ENCODE measurements at places on chromosomes 2 and 18.
A peak's percentile ranks its signal among the peaks of the same experiment; 100 is the strongest.

DNA sequence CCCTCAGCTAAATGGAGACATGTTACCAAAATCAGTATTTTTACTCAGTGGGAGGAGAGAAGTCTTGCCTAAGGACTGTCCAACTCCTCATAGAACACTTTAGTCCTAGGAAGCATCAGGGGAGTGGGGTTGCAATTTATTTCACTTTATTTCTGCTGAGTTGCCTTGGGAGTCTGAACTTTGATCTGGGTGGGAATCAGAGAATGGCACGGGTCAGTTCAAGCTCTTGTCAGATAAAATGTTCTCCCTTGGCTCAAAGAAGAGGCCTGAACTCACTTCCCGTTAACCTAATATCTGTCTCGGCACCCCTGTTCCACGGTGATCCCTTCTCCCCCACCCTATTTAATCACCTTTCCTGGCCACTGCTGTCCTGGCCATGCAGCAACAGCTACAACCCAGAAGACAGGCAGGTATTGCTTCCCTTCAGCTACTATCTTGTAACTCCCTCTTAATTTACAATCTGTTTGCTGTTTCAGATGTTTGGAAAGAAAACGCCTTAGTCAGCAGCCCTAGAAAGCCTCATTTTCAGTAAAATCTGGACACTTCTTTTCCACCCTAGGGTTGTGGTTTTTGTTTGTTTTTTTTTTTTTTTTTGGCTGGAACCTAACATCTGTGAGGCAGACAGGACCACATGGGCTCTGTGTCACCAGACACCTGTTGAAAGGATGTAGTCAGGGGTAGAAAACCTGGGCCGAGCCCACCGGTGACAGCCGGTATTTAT, 52.5 kb downstream of the SERTAD2 start:
- no peak for DNase-seq

DNA sequence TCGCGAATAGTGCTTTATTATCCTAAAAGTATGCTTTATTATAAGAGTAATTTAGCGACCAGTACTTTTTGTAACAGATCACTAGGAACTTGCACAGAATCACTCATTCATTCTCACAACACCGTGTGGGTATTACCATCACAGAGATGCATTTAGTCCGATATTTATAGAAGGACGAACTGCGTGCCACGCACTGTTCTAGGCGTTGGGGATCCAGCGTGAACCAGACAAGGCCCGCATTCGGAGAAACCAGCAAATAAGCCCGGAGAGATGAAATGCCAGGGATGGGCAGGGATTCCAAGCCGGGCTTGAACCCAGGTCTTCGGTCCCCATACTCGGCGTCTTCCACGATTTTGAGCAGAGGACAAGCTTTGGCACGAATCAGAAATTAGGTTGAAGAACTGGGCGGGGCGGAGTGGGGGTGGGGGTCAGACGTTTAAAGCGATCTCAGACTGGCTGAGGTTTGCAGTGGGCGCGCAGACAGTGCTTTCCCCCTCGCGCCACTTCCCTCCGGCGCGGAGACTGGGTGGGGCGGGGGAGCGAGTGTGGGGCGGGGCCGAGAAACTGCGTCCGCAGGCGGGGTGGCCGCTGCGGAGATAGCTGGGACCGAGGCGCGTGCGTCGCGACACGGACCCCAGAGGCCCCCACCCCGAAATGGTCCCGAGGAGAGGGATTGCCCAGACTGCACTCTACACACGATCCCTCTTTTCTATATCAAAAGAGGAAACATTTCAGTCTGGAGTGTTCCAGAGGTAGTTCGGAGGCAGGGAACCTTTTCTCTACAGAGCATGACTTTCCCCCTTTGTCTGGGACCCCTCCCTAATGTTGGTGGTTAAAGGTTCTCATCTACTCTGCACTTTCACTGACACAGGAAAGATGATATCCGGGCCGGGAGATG, 1.1 kb upstream of the CXCR4 start:
- DNase-seq: peak; percentile 48

DNA sequence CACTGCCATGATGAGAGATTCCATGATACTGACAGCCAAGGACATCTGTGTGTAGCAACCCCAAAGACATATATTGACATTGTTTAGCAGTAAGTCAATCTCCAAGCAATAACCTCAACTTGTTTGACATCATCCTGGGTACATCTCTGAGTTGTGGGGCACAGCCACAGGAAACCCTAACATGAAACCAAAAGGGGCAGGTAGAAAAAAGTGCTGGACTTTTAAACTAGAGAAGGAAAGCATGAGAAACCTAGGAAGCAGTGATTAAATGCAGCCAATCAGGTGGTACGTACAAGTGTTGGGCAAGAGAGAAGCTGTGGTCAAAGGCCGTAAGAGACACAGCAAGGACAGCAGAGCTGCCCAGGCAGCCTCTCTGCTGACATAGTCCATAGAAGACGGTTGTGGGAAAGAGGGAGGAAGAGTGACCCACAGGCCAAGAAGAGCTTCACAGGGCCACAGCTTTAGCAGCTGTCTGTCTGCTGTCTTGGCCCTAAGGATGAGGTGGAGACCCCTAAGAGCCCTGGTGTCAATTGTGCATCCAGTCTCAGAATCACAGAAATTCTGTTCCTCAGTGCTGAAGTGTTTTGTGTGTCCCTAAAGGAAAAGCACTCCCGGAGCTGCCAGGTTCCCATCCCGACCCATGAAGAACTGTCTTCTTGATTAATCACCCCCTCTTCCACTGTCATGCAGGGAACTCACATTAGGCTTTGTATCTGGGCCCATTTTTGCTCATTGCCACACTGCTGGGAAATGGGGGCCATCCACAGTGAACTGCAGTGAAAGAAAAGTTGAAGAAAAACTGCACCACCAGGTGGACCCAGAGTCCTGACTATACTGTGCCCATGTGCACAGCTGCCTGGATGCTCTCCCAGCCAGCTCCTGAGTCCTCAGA, 25.4 kb upstream of the CHN1 start:
- DNase-seq: no peak

- DNase-seq: no peak
These were observed 15.4 kb downstream of the HK2 start for GRCh38 chr2:74849228-74849892.

- no peak for DNase-seq
These were observed 15.2 kb upstream of the AGFG1 start for GRCh38 chr2:227456772-227457171.

- no peak for DNase-seq
These were observed 33.7 kb downstream of the YES1 start for GRCh38 chr18:778194-778927.

DNA sequence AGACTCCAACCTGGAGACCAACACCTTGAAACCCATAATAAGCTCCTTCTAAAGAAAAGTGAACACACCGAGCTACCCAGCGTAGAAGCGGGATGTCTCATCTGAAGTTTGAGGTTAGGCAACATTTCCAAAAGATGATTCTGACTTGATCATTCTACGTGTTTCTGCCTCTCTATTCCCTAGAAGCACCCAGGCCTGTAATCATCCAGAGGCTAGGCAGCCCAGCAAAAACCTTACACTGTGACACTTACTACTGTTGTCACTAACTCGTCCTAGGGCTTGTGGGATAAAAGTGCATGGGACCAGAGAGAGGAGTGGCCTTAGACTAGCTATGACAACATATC, 1.4 kb downstream of the ZBTB14 start:
- no peak for DNase-seq

DNA sequence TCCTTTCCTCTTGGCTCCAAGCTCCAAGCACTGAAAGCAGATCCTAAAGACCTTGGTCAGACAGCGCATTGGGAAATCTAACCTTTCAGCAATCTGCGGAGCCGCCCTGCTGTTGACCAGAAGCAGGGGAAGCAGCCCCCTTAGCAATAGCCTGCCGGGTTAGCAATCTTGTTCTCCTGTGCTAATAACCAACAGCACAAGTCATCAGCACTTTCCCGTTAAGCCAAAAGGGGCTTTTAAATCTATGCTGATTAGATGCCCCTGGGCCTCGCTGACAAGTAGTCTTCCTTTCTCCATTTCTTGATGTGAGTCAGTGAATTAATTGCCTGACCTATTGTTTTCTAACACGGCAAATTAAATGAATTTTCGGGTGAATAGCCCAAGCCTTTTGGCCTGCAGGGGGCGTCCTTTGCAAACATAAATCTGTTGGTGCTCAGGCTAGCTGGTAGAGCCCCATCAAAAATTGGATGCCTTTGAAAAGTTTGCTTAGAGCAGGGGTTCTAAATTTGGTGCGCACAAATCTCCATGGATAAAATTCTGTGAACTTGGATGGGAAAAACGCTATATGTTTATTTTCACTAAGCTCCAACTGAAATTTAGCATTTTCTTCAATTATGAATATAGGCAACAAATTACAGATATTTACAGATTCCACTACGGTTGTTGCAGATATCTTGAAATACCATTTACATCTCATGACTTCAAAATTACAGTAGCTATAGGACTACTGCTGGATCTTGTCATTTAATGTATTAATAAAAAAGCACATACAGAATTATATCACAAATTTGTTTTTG, 24.6 kb downstream of the MAIP1 start:
- DNase-seq: peak; percentile 76

DNA sequence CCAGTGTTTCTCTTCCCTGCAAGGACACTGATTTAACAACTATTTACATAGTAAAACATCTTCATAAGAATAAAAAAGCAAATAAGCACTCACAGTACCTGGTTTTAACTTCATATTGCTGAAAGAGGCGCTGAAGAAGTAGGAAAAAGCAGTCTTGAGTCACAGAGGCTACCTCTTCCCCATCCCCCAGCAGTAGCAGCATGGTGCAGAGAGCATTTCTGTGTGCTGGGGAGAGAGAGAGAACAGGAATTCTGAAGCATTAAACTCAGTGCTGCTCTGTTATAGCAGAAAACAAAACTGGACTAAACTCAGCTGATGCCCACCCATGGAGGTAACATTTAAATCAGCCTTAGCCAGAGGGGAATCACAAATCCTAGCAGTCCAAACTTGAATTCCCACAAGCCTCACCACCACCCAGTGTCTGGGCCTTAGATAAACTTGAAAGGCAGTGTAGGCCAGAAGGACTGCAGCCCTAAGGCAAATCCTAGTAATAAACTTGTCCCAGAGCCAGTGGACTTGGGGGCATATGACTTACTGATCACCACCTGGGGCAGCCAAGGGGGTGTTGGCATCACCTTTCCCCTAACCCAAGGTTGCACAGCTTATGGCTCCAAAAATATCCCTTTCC, 321.8 kb upstream of the CWC22 start:
- no peak for DNase-seq

DNA sequence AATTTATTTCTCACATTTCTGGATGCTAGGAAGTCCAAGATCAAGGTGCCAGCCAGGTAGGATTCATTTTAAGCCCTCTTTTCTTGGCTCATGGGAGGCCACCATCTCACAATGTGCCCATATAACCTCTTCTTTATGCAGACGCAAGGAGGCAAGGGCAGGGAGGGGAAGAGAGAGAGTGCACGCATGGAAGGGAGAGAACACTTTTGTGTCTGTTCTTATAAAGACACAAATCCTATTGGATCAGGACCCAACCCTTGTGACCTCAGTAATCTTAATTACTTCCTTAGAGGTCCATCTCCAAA, 32.5 kb downstream of the CMPK2 start:
- DNase-seq: no peak

- no peak for DNase-seq
These were observed 71.7 kb downstream of the GALNT14 start for GRCh38 chr2:31066551-31066950.

- no peak for DNase-seq
These were observed 34.7 kb downstream of the TRABD2A start for GRCh38 chr2:84846041-84846663.

DNA sequence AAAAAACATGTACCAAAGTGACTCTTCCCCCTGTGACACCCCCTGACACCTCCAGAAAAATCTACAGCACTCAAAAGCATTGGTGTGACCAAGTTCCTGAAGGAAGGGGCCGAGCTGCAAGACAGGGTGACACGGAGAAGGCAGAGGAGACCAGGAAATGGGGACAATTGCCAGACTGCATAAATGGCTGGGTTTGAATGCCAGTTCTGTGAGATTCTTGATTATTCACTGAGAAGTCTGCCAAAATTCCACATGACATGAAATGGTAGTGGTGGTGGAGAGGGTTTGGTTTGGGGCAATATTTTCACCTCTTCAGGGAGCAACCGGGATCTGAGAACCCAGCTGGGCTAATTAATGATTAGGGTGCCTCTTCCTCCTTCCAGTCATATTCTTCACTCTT, 178.5 kb downstream of the ARL4C start:
- no peak for DNase-seq

GRCh38 chr2:15212249-15212648, 348.9 kb downstream of the NBAS start:
- DNase-seq: no peak

DNA sequence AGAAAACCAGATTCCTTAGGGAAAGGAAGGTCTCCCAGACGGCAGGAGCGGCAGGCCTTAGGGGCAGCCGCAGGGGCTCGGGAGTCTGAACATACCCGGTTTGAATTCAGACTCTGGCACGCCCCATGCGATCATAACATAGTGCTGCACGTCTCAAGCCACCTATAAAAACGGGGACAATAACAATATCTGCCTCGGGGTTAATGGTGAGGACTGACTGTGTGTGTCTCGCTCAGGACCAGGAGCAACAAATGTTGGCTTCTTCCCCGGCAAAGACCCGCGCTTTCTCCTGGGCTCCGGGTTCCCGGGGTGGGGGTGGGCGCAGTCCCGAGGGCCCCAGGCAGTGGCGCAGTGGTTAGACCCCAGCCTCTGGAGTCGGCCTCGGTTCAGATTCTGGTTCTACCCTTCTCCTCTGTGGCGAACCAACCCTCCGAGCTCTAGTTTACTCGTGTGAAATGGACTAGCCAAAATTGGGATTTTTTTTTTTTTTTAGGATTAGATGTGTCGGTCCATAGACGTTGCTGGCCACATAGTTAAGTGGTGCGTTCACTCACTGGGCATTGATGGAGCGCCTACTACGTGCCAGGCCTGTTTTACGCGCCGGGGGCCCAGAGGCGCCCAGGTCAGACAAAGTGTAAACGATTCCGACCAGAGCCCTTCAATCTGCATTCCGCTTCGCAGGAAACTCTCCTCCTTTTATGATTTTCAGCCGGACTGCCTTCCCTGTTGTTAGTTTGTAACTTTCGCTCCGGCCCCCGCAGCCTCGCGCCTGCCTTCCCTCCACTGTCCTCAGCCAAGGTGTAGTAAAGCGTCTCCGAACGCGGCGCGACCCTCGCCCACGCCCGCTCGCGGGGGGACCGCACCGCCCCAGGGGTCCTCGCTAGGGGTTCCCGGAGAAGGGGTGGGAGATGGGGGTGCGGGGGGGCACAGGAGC, 820 bp upstream of the SH3BP4 start:
- DNase-seq: no peak

DNA sequence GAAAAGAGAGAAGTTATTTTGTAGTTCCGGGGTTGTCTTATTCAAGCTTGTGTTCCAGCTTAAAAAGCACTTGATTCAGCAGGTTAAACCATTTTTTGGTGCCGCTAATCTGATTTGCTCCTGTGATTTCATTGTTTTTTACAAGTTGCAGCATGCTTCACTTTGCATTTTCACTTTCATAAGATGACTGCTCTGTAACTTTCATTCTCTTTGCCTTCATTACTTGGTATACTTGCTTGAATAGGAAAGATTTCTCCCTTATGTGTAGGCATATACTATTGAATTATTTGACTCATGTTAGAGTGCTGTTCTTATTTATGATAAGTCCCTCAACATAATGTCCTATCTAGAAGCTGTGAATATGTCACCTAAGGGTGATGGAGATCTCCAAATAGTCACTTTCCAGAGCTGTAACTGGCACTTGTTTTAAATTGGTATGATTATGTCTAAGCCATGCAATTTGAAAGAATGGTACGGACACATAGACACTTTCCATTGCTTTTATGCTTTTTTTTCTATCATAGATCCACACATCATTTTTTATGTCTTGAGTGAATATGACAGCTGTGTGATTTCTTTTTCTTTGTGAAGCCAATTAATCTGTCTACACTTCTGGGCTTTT, 254.5 kb downstream of the DSEL start:
- no peak for DNase-seq

- no peak for DNase-seq
These were observed 142.7 kb downstream of the DYSF start for GRCh38 chr2:71596011-71596410.

- DNase-seq: no peak
These were observed 455.9 kb downstream of the RNF144A start for GRCh38 chr2:7373156-7373555.
